Stimulated activated CD4-positive, alpha-beta T cell treated with anti-CD3 and anti-CD28 coated beads, TNF-alpha, amount 100 ng/mL, for 4 hours (primary cell): ENCODE measurements at places on chromosomes 12 and 14.

GRCh38 chr12:120218680-120219606 lies 18.0 kb upstream of the RPLP0 start:
- DNase-seq: no peak

DNA sequence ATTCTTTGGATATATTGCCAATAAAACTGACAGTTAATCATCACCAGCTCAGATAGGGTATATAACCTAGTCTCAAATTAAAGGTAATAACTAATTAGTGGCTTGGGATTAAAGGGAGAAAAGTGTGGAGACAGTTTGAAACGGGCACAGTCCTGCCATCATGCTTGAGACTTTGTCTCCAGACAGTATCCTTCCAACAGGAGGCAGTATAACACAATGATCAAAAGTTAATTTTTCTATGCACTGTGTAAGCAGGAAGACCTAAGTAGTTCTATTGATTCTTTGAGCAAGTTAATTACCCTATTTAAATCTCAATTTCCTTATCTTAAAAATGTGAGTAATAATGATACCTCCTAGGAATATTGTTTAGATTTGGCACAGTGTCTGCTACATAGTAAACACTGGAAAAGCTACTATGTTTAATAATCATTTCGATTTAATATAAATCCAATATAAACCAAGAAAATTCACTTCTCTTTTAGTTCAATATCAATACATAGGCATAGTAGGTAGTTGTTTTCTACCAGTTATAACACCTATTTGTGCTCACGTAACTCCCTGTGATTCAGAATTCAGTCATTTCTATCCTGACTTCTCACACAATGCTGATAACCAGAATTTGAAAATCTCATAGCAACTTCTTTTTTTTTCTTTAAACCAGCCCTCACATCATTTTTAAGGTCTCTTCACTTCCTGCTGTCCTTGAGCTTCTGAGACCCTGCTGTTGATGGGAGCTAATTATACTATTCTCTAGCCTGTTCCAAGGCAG lies 53.7 kb downstream of the GALNT4 start:
- DNase-seq: no peak

DNA sequence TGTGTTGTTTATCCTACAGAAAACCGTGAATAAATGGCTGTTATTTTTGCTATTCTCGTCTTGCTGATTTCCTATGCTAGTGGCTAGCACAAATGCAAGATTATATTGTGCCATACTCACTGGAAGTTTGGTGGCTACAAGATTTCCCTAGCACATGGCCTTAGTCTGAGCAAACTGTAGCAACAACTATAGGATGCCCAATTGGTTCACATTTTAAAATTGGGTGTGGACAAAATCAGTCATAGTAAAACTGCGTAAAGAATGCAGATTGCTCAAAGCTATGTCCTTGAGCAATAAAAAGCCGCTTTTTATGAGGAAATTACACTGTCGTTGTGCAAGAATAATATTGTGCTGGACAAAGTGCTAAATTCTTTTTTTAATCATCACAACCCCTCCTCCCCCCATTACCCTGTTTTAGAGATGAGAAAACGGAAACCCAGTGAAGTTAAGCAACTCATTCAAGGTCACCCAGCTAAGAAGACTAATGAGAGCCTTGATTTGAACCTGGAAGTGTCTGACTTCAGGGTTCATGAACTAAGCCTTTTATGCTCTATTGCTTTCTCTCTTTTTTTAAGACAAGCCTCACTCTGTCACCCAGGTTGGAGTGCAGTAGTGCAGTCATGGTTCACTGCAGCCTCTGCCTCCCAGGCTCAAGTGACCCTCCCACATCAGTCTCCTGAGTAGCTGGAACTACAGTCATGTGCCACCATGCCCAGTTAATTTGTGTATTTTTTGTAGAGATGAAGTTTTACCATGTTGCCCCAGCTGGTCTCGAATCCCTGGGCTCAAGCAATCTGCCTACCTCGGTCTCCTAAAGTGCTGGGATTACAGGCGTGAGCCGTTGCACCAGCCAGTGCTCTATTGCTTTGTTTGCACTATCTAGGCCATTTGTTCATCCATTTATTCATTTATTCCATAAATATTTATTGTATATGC lies 73.6 kb downstream of the SRGAP1 start:
- no peak for DNase-seq

DNA sequence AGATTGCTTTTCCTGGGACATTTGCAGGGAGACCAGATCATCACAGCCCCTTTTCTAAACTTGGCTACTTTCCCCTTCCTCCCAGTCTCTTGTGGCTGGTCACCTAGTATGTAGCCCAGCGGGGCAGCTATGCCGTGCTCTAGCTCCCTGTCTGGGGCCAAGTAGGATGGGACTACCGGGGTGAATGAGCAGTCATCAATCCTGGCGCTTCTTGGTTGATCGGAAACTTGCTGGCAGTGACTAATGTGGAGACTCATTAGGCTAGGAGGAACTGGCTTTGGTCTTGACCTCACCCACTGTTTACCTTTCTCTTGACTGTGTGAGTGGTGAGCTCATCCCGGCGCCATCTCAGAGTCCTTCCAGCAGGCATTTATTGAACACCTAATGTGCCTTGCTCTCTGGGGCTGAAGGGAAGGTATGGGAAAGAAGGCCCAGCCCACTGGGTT lies 15.9 kb downstream of the PLEKHG3 start:
- no peak for DNase-seq

DNA sequence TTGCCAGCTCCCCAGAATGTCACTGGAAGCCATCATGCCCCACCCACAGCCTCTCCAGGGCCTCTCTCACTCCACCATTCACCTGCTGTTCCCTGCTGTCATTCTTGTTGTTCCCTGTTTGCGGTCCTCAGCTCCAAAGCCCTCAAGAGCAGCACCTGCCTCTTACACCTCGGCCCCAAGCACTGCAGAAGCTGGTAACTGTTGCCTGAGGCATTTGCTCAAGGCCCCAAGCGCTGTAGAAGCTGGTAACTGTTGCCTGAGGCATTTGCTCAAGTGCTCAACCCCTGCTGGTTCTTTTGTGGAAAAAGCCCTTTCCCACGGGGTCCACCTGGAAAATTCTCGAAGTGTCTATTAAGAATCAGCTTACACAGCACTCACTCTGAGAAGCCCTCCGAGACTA lies 78.0 kb downstream of the ARL6IP4 start:
- no peak for DNase-seq

GRCh38 chr12:356276-356988 lies 32.7 kb downstream of the KDM5A start:
- DNase-seq: no peak

DNA sequence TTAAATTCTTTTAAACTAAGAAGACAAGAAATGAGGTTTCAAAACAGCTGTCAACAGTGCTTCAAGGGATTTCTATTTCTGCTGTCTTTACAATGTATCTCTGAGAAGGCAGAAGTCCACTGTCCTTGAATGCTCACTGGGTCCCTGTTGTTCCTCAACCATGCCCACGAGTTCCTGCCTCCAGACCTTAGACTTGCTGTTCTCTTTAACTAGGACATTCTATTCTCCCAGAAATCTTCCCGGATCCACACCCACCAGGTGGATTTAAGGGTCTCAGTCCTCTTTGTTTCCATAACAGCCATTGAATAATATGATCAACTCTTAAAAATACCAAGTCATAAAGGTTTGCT lies 6.7 kb upstream of the SLC41A2 start:
- DNase-seq: no peak

DNA sequence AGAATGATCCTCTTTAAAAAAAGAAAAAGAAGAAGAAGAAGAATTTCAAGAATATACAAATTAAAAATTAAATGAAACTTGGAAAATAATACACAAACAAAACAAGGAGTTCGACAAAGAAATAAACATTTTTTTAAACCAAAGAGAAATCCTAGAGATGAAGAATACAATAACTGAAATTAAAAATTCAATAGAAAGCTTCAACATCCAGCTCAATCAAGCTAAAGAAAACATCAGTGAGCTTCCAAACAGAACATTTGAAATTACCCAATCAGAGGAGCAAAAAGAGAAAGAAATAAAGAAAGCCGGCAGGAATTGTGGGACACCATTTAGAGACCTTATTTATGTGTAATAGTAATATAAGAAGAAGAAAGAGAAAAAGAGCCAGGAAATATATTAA lies 37.2 kb upstream of the RHOJ start:
- no peak for DNase-seq

GRCh38 chr12:79406993-79407392 lies 283.8 kb downstream of the PAWR start:
- DNase-seq: no peak

DNA sequence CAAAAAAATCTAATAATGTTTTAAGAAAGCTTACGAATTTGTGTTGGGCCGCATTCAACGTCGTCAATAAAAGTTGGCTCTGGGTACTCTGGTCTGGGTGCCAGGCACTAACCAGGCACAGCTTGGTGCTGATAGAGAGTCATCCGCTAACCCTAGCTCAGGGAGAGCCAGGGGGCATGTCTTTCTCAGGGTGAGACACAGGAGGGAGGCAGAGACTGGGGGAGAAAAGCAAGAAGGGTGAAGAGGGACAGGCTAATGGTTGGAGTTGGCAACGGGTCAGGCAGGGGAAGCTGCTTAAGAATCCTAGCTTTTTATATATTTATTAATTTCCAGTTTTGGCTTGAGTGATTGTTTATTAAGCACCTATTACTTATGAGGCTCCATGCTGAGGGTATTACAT lies 105.0 kb downstream of the CMKLR1 start:
- no peak for DNase-seq

GRCh38 chr12:4589941-4590340 lies 27.9 kb downstream of the DYRK4 start:
- DNase-seq: no peak

DNA sequence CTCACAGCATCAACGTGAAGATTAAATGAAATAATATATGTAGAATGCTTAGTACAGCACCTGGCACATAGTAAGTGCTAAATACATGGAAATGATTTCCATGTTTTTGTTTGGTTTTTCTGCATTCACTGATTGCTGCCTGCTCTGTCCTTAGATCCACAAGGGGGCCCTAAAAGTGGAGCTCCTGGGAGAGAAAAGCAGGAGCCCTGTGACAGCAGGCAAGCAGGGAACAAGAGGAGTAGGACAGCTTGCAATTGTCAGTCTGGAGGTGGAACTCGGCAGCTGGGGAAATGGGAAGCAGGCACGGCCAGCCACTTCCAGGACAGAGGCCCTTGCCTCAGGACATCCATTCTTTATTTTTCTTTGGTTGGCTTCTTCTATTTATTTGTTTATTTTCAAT lies 292.9 kb downstream of the BMP4 start:
- DNase-seq: no peak
